Stimulated activated CD8-positive, alpha-beta memory T cell treated with anti-CD3 and anti-CD28 coated beads, Interleukin-4, amount 100 ng/mL, for 1 hour (primary cell): ENCODE measurements at places on chromosomes 4 and X.

DNA sequence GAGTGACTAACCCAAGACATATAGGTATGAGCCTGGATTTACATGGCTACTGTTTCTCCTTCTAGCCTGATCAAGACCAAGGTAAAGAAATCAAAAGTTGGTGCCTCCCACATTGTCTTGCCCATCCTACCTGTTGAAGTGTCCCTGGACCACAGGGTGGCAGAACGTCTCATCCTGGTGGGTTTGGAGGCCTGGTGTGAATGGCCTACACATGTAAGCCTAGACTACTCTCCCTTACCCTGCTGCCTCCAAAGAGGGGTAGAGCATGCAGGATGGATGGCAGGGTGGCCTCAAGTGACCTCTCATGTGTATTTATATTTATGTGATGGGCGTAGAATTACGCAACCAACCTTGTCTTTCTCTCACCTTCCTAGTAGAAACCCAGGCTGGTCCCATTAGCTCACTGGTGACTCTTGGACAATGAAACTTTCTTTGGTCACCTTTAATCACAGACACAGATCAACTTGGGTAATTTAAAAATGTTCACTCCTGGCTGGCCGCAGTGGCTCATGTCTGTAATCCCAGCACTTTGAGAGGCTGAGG, 73.3 kb upstream of the SOD3 start:
- no peak for DNase-seq

- no peak for DNase-seq
Observed at GRCh38 chrX:132114607-132115006, 13.2 kb downstream of the FRMD7 start.

GRCh38 chr4:31984872-31985271, 1264.7 kb downstream of the PCDH7 start:
- no peak for DNase-seq

DNA sequence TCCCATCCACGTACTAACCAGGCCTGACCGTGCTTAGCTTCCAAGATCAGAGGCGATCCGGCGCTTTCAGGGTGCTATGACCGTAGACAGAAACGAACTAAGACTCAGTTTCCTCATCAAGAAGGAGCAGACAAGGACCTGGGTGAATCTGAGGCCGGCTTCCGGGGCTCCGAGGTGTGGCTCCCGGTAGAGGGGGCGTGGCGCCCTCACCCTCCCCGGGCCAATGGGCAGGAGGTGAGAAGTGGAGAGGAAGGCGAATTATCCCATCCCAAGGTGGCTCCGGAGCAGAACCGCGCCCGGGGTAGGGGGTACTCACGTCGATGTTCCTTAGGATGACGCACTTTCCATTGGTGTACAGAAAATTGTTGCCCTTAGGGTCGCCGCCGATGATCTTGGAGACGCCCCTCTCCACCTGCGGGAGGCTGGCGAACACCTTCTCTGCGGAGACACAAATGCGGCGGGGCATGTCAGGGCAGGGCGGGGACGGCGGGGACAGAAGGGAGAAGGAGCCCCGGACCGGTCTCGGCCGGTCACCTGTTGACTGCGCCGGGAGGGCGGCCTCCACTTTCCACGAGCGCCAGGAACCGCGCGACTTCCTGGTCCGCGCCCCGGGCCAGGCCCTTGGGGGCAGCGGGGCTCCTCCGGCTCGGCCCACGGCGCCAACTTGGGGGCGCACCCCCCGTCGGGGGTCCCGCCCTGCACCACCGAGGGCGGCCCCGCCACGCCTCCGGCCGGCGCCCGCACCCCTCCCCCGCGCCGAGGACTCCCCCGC, 616 bp downstream of the WDR1 start:
- DNase-seq: no peak

- no peak for DNase-seq
Observed at GRCh38 chrX:67604979-67605703, 61.3 kb downstream of the AR start.

GRCh38 chr4:24473309-24473721, 111.0 kb downstream of the DHX15 start:
- DNase-seq: no peak

GRCh38 chr4:4412641-4413372, 25.9 kb downstream of the NSG1 start:
- DNase-seq: no peak

- no peak for DNase-seq
Observed at GRCh38 chr4:177239878-177240277, 69.8 kb upstream of the NEIL3 start.

DNA sequence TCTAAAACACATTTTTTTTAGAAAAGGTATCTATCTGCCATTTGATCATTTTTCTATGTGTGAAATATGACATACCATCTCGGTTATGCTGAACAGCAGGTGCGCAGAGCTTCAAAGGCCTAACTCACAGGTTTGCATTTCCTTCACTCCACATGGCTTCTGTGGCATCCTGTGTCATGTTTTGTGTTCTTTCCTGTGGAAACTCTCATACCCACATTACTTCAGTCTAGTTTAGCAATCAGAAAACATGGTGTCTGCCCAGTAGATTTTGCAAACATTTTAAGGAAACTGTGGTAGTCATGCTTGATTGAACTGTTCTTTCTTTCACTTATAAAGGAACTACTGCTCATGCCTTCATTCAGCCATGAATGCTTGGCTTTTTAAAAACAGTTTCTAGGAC, 11.3 kb upstream of the ARAP2 start:
- no peak for DNase-seq

DNA sequence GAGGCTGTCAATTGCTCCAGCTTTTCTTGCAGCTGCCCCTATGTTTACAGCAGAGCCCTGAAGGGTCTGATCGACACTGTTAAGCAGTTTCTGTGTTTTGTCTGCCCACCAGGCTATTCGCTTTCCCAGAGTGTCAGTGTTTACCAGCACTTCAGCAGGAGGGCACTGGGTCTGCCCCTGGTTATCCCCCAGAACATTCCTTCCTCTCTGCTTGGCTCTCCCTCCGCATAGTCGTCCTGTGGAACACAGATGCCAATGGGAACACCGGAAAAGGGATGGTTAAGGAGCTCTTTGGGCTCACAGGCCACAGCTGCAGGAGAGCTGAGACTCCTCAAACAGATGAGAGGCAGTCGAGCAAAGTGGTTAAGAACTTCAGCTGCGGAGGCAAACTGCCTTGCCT, 71.3 kb upstream of the FBXW7 start:
- DNase-seq: no peak

DNA sequence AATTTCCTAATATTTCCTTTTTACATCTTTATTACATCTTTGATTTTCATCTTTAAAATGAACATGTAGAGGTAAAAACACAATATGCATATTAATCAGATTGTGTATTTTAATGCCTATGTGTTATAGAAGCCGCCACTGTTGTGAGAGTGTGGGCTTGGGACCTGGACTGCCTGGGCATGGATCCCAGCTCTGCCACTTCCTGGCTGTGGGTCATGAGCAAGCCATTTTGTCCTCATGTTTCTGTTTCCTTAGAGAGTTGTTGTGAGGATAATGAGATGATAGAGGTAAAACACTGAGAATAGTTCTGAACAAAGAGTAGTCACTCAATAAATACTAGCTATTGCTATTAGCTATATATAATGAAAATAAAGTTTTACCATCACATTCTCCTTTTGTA, 38.4 kb upstream of the SCOC start:
- DNase-seq: no peak

DNA sequence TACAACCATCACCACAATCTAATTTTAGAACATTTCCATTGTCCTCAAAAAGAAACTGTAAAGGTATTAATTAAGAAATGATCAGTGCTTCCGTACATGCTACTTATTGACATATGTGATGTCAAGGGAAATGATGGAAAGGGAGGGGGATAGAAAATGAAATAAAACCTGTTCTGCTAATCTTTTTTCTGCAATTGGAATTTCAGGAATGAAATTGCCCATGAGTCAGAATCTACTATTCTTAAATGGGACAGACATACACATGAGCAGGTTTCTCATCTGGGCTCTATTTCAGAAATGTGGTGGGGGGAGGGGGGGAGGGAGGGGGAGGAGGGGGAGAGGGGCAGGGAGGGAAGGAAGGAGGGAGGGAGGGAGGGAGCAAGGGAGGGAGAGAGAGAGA, 91.0 kb downstream of the SHROOM4 start:
- DNase-seq: no peak

- DNase-seq: no peak
Observed at GRCh38 chr4:174119830-174120229, 163.6 kb downstream of the FBXO8 start.

GRCh38 chr4:25888781-25889180, 25.2 kb upstream of the SMIM20 start:
- no peak for DNase-seq

GRCh38 chr4:118290951-118291350, 61.9 kb downstream of the PRSS12 start:
- no peak for DNase-seq

DNA sequence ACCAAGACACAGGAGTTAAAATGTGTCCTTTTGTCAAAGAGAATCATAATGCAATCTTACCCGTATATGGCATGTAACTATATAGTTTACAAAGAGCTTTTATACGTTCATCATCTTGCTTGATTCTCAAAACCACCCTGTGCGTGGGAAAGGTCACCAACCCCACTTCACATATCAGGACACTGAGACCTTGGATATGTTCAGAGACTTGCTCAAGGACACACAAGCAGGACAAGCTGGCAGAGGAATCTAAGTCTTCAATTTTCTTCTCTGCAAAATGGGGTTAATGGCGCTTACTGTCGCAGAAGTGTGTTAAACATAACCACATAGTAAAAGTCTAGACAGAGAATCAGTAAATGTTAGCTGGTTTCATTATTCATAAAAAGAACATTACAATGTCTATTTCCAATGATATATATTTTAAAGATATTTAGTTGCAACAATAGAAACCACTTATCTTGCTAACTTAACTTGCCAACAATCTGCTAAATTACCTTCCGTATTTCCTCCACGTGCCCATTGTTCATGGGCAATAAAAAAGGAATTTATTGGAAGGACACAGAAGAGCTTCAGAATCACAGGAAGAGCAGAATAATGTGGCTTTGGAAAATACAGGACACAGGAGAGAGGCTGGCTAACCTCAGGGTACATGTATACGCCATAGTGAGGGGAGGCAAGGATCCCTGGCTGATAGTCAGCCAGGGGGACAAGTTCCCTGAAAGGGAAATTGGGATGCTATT, 64.6 kb upstream of the TAPT1 start:
- no peak for DNase-seq

DNA sequence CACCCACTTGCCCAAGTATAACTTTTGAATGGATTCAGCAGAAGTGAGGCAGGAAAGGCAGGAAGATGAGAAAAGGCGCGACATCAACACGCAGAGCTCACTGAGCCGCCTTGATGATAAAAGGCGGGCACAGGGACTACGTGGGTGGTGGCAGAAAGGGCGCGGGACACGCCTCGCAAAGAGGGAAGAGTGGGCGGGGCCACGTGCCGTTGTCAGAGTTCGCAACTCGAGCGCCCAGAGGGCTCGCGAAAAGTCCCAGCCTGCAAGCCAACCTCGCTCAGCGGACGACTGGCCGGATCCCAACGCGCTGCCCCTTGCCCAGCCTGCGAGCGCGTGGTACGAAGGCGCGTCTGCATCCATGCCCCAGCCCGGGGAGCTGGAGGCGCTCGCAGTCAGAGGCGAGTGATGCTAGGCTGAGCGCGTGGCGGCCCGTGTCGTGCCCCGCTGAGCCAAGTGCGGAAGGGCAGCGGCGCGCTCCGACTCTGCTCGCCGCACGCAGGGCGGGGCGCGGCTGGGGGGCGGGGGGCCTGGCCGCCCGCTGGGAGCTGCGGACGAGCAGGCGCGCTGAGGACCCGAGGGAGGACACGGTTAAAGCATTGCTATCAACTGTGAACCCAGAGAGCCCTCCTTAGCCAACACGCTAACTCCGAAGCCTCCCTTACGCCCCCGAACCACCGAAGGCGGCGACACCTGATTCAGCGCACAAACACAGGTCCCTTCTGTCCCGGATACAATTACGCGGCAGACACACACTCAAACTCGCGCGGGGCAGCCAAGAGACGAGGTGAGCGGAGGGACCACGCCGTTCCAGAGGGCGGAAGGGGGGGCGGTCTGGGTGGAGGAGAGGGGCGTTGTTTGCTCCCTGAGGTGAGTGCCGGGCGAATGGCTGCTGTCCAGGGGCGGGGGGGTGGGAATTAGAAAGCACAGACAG, at the start of gene UGT8:
UGT8 (plus strand) TSS at position 617 of the 931 bp plus-strand sequence. CDS start 24,074 bp downstream, outside the sequence.
- no peak for DNase-seq

GRCh38 chr4:143921181-143921580, 15.8 kb upstream of the GYPE start:
- no peak for DNase-seq

DNA sequence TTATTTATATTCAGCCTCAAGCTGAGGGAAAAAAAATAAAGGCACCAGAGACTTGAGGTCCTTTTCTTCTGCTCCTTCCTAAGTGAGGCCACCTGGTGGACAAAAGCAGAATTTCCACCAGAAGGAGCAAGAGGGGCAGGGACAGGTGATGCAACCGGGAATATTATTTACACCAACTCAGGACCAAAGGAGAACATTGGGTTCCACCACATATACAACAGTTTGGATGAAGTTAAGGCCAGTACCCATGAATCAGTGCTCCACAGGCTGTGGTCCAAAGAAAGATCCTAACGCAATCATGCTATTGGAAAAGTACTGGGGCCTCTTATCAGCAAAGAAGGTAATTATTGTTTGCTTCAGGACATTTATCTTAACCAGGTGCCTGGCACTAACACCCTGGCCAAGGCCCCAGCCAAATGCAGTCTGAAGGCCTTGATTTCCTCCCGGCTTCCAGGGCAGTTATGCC, 57.4 kb downstream of the TSC22D3 start:
- peak; percentile 35 for DNase-seq

DNA sequence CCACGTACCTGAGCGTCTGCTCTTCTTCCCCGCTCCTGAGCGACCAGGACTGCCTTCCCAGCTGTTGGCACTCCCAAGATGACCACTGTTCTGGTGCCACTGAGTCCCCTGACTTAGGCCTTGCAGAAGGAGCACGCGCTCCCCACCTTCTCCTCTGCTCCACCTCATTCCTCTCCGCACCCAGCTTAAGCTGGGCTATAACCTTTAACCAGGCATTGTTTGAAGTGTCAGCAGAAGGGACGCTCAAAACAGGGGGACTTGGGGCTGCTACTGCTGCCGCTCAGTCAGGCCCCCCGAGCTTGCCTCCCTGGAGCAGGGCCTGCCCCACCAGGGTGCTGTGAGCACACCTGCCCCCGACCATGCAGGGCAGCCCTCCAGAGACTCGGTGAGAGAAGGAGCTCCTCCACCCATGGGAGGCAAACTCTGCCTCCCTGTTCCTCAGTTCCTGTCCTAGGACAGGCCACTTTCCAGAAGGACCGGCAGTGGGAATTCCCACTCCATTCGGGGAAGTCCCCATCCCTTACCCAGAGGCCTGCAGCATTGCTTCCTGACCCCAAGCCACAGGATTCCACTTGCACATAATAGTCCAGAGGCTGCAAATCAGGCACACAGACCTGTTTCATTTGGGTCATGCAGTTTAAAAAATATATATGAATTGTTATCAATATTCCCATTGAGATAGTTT, 99.7 kb upstream of the ENPP6 start:
- DNase-seq: no peak

- no peak for DNase-seq
Observed at GRCh38 chr4:140777386-140777785, 21.2 kb upstream of the TBC1D9 start.

- no peak for DNase-seq
Observed at GRCh38 chrX:48489892-48490291, 13.9 kb downstream of the FTSJ1 start.
